Esophagus mucosa (tissue), 1 donor: ENCODE measurements at places on chromosomes 2 and 18.

DNA sequence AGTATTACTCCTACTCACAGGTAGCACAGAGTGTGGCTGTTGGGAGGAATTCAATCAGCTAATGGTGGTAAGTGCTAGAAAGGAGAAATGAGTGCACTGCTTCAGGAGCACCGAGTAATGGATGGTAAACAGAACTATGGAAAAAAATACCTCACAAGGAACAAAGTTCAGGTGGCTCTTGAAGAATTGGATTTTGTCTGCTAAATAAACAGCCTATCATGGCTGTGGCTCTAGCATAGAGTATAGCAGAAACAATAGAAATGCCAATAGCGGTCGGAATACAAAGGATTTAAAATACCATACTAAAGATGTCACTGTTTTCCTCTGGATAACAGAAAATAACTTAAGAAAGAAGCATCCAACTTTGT, 482.5 kb downstream of the NUP35 start:
- ATAC-seq, result no peak

DNA sequence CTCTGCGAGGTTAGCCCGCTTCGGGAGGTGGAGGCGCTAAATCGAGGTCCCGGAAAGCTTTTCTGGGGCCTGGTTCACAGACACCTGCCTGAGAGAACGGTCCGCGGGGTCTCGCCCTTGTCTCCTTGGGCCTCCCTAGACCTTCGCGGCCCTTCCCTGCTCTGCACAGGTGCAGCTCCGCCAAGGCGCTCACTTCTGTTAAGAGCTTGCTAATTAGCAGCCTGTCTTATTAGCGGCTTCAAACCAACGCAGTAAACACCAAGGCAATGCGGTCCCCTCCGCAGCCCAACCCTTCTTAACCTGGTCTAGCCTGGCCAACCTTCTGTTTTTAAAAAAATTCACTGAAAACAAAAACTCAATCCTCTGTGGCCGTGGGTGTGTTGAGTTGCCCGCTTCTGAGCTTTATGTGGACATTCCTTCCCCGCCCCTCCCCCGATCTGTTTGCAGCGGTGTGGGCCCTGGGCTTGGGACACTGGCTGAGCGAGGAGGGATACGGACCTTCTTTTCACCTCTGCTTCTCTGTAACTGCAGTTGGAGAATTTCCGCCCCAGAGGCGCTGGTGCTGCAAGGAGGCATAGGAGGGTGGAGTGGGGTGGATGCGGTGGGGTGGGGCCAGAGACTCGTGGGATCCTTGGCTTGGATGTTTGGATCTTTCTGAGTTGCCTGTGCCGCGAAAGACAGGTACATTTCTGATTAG, 3.4 kb upstream of the HOXD4 start:
- ATAC-seq, result no peak

DNA sequence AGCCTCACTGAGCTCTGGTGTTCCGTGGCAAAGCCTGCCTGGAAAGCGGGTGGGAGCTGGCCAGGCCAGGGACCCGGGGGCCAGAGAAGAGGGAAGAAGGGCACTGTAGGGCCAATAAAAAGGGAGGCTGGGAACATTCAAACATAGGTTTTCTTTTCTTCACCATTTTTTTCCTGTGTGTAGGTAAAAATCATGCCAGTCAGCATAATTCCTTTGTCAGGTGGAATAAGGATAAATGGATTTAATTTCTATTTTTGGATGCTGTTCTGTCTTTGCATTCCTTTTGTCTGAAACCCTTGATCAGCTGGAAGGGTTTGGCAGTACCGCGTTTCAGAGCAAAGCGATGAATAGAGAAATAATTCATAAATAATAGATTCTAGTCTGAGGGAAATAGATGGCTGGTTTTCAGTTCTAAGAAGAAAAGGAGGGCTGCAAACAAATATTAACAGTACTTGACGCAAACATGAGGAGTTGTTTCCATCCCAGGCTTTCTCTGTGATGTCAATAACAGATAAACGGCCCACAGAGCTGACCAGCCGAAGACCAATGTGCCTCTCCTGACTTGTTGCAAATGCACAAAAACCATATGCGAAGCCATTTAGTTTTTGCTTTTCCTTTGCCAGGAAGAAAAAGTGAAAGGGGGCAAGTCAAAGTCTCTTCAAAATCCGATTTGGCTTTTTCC, 384.4 kb downstream of the TSN start:
- no peak for ATAC-seq

GRCh38 chr18:75054611-75055010, 154.3 kb downstream of the PTGR3 start:
- ATAC-seq, result no peak

DNA sequence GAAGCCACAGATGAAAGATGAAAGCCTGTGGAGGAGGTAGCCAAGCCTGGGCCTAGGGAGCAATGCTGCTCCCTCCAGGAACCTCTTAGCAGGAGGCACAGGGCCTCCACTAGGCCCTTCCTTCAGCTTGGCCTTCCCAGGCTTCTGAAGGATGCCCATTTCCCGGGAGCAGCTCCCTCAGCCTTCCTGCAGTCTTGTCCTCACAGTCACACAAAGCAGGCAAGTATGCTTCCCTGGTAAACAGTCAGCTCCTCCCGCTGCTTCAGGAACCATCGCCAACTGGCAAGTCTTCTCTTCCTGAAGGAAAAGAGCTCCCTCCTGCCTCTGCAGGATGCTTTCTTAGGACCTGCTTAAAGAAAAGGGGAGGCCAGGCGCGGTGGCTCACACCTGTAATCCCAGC, 53.2 kb downstream of the SMAD7 start:
- no peak for ATAC-seq

- no peak for ATAC-seq
Measured at GRCh38 chr18:12329125-12329698, 21.2 kb downstream of the TUBB6 start.

DNA sequence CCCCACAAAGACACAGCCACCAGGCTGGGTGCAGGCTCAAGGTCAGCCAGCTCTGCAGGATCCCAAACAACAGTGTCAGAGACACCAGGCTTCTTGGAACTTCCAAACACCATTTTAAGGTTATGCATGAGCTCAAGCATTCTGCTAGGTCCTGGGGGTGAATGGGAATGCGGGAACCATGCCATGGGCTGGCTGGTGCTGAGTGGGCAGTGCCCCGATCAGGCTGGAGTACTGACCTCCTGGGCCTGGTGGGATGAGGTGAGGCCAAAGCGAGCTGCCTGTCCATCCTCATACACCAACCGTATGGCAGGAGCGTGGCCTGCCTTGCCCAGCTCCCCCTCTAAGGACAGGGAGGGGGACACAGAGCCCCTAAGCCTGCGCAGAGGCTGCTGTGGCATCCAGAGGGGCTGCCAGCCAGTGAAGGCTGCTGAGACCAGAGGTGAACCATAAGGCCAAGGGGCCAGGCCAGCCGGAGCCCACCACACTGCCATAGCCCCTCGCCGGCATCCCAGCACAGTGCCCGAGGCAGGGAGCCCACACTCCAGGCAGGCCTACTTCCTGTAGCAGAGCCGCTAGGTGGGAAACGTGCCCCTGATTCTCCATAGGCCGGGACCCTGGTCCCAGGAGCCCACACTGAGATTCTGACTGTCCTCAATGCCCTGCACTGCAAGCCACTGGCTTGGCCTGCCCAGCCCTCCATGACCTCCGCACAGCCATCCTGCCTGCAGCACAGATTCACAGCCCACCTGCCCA, 135.0 kb downstream of the HDAC4 start:
- peak; percentile 5 for ATAC-seq

- ATAC-seq, result no peak
Measured at GRCh38 chr2:26780203-26780760, 5.6 kb upstream of the CENPA start.

DNA sequence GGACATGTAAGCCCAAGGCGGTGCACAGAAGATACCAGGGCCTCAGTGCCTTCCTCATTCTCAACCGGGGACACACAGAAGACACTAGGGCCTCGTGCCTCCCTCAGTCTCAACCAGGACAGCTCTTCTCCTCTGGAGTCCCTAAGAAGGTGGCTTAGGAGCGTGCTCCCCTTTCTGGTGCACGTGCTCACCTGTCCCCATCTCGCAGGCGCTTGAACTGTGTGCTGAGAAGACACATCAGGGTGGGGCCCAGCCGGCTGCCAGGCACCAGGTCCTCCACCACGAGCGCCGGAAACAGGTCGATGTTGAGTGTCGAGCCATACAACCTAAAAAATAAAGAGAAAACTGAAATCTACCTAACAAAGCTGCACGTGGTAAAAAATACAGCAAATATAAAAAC, 99.9 kb downstream of the PXDN start:
- no peak for ATAC-seq

DNA sequence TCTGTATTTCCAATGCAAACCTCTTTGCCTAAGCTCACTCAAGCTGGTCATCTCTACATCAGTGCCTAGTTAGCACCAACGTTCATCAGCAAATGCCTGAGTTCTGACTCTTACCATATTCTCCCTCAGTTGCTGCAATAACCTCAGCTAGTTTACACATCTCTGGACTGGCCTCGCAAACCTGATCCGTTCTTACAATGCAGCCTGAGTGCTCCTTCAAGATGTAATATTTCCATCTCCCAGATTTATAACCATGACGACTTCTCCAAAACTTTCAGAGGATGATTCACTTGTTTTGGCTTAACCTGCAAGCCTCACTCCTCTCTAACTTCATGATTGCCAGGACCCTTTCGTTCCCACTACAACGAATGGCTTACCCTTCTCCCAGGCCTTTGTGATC, 69.7 kb downstream of the DIPK1C start:
- ATAC-seq, result no peak

GRCh38 chr2:55902971-55903370, 20.6 kb downstream of the EFEMP1 start:
- ATAC-seq, result no peak

DNA sequence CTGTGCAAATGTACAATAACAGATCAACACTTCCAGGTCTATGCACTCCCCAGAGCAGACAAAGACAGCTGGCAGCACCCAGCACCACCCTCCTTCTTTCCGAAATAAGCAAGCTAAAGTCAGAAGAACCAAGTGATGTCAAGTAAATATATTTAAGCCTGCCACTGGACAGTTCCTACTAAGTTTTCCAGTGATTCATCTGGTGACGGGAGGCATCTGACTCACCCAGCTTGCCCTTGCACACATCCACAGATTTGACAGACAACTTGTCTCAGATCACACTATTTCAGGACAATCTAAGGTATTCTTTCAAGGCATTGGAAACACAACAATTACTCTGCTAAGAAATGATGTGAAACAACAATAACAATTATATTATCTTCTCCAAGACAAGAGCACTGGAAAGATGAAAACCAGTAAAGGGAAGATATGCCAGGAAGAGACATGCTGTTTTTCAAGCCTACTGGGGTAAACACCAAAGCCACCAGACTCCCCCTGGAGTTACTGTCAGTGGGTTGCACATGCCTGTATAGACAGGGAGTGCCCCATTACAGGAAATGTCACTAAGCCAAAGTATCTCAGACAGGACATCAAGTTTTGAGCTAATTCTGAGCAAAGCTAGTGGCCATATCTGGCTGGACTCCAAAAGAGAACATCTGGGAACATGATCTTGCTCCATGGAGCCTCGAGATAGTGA, 287.9 kb upstream of the KLHL29 start:
- no peak for ATAC-seq

DNA sequence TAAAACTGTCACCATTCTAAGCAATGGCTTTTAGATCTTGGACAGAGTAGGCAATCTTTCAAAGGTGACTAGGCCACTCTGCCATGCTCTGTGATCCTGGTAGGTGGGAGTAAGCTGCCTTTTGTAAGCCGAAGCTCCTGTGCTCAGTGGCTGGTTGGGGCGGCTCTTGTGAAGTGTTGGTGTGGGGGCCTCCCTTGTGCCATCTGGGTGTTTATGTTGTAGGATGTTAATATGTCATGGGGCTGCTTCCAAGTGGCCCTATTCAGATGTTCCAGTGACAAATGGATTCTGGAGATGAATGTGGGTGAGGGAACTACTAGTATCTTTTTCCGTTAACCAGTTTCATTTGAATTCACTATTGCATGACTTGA, 116.8 kb upstream of the SPRED2 start:
- no peak for ATAC-seq

DNA sequence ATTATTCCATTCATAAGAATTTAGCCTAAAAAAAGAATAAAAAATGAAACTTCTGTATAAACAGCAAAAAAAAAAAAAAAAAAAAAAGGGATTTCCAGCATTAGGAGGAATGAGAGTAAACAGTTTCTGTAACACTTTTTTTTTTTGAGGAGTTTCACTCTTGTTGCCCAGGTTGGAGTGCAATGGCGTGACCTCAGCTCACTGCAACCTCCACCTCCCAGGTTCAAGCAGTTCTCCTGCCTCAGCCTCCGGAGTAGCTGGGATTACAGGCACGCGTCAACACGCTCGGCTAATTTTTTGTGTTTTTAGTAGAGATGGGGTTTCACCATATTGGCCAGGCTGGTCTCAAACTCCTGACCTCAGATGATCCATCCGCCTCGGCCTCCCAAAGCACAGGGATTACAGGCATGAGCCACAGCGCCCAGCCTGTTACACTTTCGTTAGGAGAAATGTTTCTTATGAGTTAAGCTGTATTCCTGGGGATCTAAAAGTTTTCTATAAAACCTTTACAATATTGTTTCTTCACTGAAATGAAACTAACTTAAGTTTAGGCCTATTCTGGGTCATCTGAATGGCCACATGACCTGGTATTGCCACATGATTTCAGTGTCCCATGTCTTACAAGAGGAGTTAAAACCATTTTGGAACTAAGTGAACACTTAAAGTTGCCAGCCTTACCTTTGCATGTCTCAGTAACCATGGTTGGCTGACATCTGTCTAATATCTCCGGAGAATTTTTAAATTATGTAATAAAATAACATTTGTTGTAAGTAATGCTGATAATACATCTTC, 17.5 kb downstream of the SMAD2 start:
- ATAC-seq, result no peak

DNA sequence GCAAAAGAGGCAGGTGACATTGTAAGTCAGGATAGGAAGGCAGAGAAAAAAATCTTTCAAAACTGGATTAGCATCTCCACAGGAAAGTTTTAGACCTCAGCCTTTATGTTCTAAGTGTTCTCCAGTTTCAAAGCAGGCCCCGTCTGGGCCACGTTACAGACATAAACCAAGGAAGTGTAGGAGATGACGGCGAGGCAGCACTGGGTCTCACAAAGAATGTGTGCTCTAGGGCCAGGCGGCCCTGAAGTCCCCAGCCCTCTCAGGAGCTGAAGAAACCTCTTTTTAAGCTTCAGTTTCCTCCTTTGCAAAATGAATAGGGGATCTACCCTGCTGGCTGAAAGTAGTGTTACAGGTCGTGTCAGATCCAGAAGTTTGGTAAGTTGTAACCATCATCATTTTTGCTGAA, 81.7 kb downstream of the SPRED2 start:
- ATAC-seq, result no peak

DNA sequence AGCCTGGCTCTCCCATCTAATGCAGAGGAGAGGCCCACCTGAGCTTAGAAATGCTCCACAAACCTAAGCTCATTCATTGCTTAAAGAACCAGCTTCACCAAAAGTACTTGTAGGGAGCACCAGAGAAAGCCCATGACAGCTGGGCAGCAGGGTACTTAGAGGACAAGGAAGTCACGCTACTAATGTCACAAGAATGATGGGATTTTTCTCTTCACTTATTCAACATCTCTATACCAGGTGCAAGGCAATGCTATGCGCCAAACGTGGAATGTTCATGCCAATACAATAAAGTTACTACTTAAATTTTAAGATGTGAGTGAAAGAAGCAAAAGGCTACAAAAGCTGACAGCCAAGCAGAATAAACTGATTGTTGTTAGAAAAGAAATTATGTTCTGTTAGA, 36.0 kb downstream of the LONRF2 start:
- ATAC-seq, result no peak
